ENCODE measurements at places on chromosomes 16 and 17.

- DNase-seq, result no peak
- no peaks in the 10 kb centered on the region for H3K27me3 ChIP-seq
- H3K4me3 ChIP-seq, result no peak overlapping the region
Observed at GRCh38 chr16:8278031-8278580, 312.2 kb downstream of the TMEM114 start.

- H3K27me3 ChIP-seq, result no peaks in the 10 kb centered on the region
- DNase-seq, result no peak
- H3K27ac ChIP-seq, result no peak overlapping the region
Observed at GRCh38 chr16:51464996-51465395, 313.9 kb upstream of the SALL1 start.

- H3K4me1 ChIP-seq, result no peaks in the 10 kb centered on the region
- no peaks in the 10 kb centered on the region for H3K27me3 ChIP-seq
- H3K36me3 ChIP-seq, result no peaks in the 10 kb centered on the region
- no peak overlapping the region for H3K4me3 ChIP-seq
- DNase-seq, result no peak
Observed at GRCh38 chr16:7185689-7186088, 147.0 kb upstream of the RBFOX1 start.

- no peaks in the 10 kb centered on the region for H3K4me1 ChIP-seq
- DNase-seq, result no peak
- H3K4me3 ChIP-seq, result no peak overlapping the region
- no peaks in the 10 kb centered on the region for H3K36me3 ChIP-seq
- no peaks in the 10 kb centered on the region for H3K27me3 ChIP-seq
- no peak overlapping the region for H3K27ac ChIP-seq
Observed at GRCh38 chr16:61215605-61216004, 820.6 kb downstream of the CDH8 start.

- peaks cover 6% of the 10 kb centered on the region for H3K36me3 ChIP-seq
- no peaks in the 10 kb centered on the region for H3K4me1 ChIP-seq
- H3K27ac ChIP-seq, result no peak overlapping the region
- H3K27me3 ChIP-seq, result no peaks in the 10 kb centered on the region
Observed at GRCh38 chr16:12420661-12421209, 383.0 kb downstream of the CPPED1 start.

DNA sequence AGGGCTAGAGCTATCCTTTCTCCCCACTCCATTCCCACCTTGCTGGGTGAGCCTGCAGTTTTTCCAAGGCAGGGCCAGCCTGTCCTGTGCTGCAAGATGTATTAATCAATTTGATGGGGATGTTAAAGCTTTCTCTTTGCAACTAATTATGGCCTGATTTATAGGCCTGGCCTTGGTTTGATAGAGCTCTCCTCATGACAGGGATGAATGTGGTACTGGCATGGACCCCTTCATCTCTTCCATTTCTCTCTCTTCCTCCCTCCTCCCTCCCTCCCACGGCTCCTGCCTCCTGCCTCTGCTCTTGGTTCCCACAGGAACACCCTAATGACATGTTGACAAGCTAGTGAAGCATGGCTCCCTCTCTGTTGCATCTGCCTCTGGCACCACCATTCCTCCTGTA is 47.2 kb upstream of the SKAP1 start:
- no peak overlapping the region for H3K4me3 ChIP-seq
- DNase-seq, result no peak
- no peaks in the 10 kb centered on the region for H3K36me3 ChIP-seq
- no peaks in the 10 kb centered on the region for H3K4me1 ChIP-seq
- H3K27me3 ChIP-seq, result no peaks in the 10 kb centered on the region

GRCh38 chr16:66741169-66741900 is 10.1 kb downstream of the DYNC1LI2 start:
- H3K36me3 ChIP-seq, result peaks cover 69% of the 10 kb centered on the region
- H3K27me3 ChIP-seq, result no peaks in the 10 kb centered on the region
- H3K4me3 ChIP-seq, result no peak overlapping the region
- no peaks in the 10 kb centered on the region for H3K4me1 ChIP-seq
- H3K27ac ChIP-seq, result no peak overlapping the region

GRCh38 chr16:89442588-89442987 is 47.8 kb downstream of the ANKRD11 start:
- no peaks in the 10 kb centered on the region for H3K27me3 ChIP-seq
- H3K4me1 ChIP-seq, result peaks cover 75% of the 10 kb centered on the region
- no peaks in the 10 kb centered on the region for H3K36me3 ChIP-seq
- no peak for DNase-seq

DNA sequence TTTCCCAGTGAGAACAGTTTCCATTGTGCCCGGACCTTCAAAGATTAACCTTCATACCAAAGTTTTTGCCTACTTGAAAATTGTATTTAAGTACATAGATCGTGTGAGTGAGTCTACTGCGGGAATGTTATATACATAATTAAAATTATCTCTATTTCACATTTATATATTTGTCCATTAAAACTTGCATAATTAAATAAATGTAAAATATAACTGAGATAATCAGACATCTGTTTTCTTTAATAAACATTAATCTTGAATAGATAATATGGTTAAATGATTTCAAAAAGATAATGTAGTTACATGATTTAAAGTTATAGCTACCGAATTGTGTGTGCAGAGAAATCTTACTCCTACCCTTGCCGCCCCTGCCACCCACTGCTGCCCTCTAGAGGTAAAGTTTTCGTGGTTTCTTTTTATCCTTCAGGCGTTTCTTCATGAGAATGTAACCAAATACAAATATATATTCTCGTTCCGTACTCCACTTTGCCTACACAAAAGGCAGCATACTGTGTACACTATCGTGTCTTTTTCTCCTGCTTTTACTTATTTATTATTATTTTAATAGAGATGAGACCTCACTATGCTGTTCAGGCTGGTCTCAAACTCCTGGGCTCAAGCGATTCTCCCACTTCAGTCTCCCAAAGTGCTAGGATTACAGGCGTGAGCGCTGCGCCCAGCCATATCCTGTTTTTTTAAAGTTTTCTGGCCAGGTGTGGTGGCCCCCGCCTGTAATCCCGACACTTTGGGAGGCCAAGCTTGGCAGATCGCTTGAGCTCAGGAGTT is 35.6 kb downstream of the RPA1 start:
- H3K27ac ChIP-seq, result no peak overlapping the region
- peak; percentile 28 for DNase-seq
- H3K27me3 ChIP-seq, result no peaks in the 10 kb centered on the region
- no peaks in the 10 kb centered on the region for H3K36me3 ChIP-seq
- H3K4me3 ChIP-seq, result no peak overlapping the region

GRCh38 chr17:77209330-77209748 is 68.6 kb downstream of the SEC14L1 start:
- H3K4me3 ChIP-seq, result no peak overlapping the region
- H3K27ac ChIP-seq, result no peak overlapping the region
- peaks cover 90% of the 10 kb centered on the region for H3K36me3 ChIP-seq
- H3K27me3 ChIP-seq, result no peaks in the 10 kb centered on the region
- H3K4me1 ChIP-seq, result no peaks in the 10 kb centered on the region

DNA sequence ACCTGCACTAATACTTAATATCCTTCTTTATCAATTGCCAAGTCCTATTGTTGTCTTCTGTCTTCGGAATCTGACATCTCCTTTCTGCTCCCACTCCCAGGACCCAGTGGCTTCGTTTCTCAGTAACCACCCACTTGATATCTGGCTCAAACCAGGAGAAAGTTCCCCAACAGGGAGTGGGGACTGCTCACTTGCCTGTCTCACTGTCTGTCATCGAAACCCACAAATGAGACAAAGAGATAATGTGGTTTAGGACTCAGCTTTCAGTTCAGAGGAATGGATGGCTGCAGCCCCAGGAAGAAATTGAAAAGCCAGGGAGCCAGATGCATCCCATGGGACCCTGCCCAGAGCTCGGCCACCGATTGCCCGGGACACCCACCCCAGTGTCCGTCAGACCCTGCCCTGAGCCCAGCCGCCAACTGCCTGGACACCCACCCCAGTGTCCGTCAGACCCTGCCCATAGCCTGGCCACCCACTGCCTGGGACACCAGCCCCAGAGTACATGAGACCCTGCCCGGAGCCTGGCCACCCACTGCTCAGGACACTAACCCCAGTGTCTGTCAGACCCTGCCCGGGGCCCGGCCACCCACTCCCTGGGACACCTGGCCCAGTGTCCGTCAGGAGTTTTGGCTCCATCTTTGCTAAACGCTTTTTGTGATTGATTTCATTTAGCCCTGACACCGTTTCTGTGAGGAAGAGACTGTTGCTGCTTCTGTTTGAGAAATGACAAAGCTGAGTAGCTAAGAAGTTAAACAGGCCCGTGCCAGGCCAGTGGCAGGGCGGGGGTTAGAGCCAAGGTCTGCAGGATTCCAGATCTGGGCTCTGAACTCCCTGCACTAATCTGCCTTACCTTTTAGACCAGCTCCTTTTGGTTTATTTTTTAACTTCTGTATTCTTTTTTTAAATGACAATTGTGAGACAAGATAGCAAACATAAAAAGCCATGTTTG is 251.4 kb downstream of the PHKB start:
- no peaks in the 10 kb centered on the region for H3K4me1 ChIP-seq
- H3K36me3 ChIP-seq, result no peaks in the 10 kb centered on the region
- no peak overlapping the region for H3K4me3 ChIP-seq
- no peak for DNase-seq
- no peak overlapping the region for H3K27ac ChIP-seq
- no peaks in the 10 kb centered on the region for H3K27me3 ChIP-seq

- H3K4me3 ChIP-seq, result no peak overlapping the region
- H3K27ac ChIP-seq, result no peak overlapping the region
- H3K36me3 ChIP-seq, result no peaks in the 10 kb centered on the region
- no peaks in the 10 kb centered on the region for H3K4me1 ChIP-seq
Observed at GRCh38 chr16:19841184-19841583, 43.5 kb downstream of the GPRC5B start.

DNA sequence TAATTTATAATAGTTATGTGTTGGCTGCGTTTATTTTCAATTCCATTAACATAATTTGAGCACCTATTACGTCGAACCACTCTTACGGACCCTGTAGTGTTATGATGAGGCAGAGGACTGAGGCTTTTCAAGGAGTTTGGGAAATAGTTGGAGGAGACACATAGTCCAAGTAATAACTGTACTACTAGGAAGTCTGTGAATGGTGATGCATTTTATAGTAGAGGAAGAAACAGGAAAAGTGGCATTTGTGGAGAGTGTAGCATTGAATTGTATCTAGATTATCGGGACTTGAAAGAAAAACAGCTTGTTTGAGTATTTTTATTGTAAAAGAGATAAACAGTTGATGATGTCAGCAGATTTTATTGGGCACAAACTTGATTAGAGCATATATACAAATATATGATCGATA is 1.7 kb downstream of the NFATC3 start:
- peak overlapping the region; percentile 82 for H3K27ac ChIP-seq
- H3K27me3 ChIP-seq, result no peaks in the 10 kb centered on the region
- peak overlapping the region; percentile 93 for H3K4me3 ChIP-seq
- no peaks in the 10 kb centered on the region for H3K36me3 ChIP-seq
- no peak for DNase-seq
- H3K4me1 ChIP-seq, result peaks cover 46% of the 10 kb centered on the region

- no peak overlapping the region for H3K27ac ChIP-seq
- DNase-seq, result peak; percentile 17
- no peaks in the 10 kb centered on the region for H3K4me1 ChIP-seq
- peaks cover 34% of the 10 kb centered on the region for H3K36me3 ChIP-seq
Observed at GRCh38 chr17:32461853-32462617, 17.7 kb downstream of the PSMD11 start.

GRCh38 chr16:59527206-59527997 is 793.3 kb upstream of the GOT2 start:
- no peak overlapping the region for H3K27ac ChIP-seq
- H3K4me3 ChIP-seq, result no peak overlapping the region
- H3K36me3 ChIP-seq, result no peaks in the 10 kb centered on the region
- no peak for DNase-seq
- no peaks in the 10 kb centered on the region for H3K4me1 ChIP-seq

GRCh38 chr17:2962729-2963128 is 100.7 kb downstream of the OR1D5 start:
- H3K27ac ChIP-seq, result no peak overlapping the region
- H3K4me3 ChIP-seq, result no peak overlapping the region
- no peaks in the 10 kb centered on the region for H3K27me3 ChIP-seq

GRCh38 chr17:80361495-80362220 is 53.3 kb upstream of the ENDOV start:
- no peaks in the 10 kb centered on the region for H3K27me3 ChIP-seq
- DNase-seq, result peak; percentile 14
- no peak overlapping the region for H3K27ac ChIP-seq
- H3K4me1 ChIP-seq, result no peaks in the 10 kb centered on the region
- no peak overlapping the region for H3K4me3 ChIP-seq

DNA sequence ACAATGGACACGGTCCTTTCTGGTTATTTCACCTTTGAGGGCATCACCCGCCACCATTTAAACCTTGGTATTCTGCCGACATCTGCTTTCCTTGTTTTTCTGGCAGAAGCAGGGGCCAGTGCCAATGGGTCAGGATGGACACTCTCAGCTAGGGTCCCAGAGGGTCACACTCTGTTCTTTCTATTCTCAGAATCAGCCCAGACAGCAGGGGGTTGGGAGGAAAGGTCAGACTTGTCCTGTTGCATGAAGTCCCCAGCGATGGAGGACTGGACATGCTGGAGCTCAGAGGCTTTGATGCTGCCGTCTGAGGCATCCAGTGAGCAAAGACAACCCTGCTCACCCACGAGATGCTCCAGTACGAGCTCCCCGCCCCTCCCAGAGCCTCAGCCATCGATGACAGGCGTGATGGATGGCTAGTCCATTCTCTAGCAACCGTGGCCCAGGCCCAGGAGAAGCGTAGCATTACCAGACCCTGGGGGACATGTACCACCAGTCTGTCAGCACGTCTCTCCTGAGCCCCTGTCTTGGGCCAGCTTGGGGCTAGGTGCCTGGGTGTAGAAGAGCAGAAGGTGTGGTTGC is 62.0 kb downstream of the FOXL1 start:
- H3K27me3 ChIP-seq, result no peaks in the 10 kb centered on the region
- H3K36me3 ChIP-seq, result no peaks in the 10 kb centered on the region

DNA sequence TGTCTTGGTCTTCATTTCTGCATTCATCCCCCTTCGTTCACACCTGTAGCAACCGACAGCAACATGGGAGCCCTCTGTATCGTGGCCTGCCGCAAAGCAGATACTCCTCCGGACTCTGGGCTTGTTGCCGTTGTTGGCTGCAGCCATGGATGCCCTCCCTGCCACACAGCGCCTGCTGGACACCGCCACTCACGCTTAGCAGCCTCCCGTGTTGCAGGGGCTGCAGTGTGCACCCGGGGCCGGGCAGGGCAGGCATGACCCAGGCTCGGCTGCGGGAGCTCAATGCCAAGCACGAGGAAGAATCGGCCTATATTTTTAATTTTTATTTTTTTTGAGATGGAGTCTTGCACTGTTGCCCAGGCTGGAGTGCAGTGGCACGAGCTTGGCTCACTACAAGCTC is 34.9 kb upstream of the ZNF629 start:
- no peak overlapping the region for H3K27ac ChIP-seq
- H3K36me3 ChIP-seq, result no peaks in the 10 kb centered on the region
- H3K4me3 ChIP-seq, result no peak overlapping the region
- H3K4me1 ChIP-seq, result no peaks in the 10 kb centered on the region
- no peak for DNase-seq

GRCh38 chr17:81393684-81394376 is 1.4 kb upstream of the BAHCC1 start:
- peak; percentile 9 for DNase-seq
- H3K4me1 ChIP-seq, result peaks cover 53% of the 10 kb centered on the region
- peaks cover 64% of the 10 kb centered on the region for H3K27me3 ChIP-seq
- H3K36me3 ChIP-seq, result no peaks in the 10 kb centered on the region
- H3K27ac ChIP-seq, result no peak overlapping the region
- no peak overlapping the region for H3K4me3 ChIP-seq
